ENCODE measurements at places on chromosomes 1 and 21.

- DNase-seq, result no peak
These were observed 36.6 kb downstream of the RGL1 start for GRCh38 chr1:183841550-183841949.

GRCh38 chr1:218164111-218164929, 120.8 kb upstream of the RRP15 start:
- DNase-seq, result no peak

- DNase-seq, result no peak
These were observed 12.7 kb downstream of the CFAP298 start for GRCh38 chr21:32599526-32599925.

DNA sequence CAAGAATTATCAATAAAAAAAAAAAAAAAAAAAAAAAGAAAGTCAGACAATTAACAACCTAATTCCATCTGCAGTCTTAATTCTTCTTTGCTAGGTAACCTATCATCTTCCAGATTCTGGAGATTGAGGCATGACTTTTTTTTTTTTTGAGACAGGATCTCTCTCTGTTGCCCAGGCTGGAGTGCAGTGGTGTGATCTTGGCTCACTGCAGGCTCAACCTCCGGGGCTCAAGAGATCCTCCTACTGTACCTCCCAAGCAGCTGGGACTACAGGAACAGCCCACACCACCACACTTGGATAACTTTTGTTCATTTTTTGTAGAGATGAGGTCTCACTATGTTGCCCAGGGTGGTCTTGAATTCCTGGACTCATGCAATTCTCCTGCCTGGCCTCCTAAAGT, 4.6 kb upstream of the RAD54L start:
- no peak for DNase-seq

- DNase-seq, result no peak
These were observed 211.4 kb upstream of the PKN2 start for GRCh38 chr1:88472714-88473113.

DNA sequence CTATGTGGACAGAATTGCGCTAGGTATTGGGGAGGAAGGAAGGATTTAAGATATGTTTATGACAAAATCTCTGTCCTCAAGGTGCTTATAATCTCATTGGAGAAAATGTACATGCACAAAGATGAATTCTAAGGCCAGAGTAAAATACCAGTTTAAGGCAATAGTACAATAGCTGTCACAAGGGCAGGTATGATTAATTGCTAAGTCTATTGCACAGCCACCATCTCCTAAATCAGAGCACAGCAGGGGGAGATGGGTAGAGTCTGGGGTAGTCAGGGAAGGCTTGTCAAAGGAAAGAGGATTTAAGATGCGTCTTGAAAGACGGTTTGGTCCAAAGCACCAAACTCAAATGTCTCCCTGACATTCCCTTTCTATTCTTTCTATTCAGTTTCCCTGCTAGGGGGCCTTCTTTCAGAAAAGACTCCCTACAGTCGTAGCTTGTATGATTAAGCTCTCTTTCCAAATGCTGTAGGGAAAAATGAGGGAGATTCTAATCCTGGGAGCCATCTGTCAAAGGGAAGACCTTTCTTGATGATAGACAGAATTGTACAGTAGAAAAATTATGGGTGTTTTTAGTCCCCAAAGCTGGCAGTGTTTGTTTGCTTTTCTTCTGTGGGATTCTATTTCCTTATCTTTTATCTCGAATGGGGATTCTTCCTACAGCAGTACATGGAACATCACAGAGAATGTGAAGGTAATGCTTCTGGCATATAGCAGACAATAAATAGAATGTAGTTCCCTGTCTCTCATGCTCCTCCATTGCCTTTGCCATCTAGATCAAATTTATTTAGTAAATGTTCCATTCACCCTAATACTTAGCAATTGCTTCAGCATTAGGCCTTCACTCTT, 107.6 kb upstream of the NFIA start:
- DNase-seq, result no peak

DNA sequence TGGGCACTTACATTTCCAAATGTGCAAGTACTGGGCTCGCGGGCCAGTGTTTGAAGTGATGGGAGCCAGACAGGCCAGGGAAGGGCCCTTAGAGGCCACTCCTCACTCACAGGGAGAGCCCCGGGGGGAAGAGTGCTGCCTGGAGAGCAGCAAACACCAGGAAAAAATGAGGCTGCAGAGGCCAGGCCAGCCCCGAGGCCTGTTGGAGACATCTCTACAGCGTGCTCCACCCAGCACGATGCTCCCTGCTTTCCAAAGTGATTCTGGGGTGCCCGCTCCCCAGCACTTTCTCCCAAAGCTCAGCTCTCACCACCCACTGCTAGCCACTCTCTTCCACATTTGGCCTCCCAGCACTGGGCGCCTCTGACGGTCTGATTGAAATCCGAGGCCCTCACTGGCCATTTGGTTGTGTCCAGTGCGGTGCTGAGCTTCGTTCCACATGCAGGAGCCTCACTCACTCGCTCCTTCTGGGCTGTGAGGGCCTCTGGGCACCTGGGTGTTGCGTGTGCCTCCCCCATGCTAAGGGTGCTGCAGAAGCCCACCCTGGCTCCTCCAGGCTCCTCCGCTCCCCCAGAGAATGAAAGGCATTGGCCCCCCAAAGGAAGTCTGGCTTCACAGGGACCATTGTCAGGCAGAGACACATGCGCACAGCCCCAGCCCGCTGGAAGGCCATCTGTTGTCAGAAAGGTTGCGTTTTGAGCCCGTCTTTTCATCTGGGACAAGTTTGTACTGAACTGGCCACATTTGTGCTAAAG, 385.4 kb upstream of the VAMP3 start:
- no peak for DNase-seq

DNA sequence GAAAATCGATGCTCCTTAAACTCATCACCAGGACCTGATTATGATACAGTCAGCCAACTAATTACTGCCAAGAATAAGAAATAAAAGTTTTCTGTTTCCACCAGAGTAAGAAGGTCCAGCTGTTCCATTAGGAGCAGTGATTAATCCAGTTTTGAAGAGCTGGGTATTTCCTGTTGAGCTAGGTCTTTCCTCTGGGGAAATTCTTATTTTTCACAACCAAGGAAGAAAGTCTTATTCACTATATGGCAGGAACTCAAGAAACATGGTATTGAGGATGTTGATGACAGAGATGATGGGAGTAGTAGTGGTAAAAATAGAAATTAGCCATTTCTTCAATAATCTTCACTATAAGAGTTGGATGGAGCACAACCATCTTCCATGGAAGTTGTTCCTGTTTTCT, 374.6 kb upstream of the RUNX1 start:
- DNase-seq, result no peak

DNA sequence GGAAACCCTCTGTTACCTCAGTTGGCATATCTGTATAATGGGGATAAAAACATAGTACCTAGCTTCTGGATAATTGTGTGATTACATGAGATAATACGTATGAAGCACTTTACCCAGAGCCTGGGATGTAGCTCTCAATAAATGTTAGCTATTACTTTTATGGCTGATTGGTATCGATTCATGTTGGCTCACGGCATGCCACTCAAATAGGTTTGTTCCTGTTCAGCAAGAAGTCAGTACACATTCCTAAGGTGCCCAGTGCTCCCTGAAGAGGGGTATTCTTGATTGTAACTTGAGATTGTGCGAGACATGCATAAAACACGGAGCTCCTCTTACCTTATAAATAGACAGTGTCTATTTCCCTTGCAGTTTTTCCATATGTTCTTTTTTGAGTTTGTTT, 78.5 kb upstream of the GALNT2 start:
- no peak for DNase-seq

DNA sequence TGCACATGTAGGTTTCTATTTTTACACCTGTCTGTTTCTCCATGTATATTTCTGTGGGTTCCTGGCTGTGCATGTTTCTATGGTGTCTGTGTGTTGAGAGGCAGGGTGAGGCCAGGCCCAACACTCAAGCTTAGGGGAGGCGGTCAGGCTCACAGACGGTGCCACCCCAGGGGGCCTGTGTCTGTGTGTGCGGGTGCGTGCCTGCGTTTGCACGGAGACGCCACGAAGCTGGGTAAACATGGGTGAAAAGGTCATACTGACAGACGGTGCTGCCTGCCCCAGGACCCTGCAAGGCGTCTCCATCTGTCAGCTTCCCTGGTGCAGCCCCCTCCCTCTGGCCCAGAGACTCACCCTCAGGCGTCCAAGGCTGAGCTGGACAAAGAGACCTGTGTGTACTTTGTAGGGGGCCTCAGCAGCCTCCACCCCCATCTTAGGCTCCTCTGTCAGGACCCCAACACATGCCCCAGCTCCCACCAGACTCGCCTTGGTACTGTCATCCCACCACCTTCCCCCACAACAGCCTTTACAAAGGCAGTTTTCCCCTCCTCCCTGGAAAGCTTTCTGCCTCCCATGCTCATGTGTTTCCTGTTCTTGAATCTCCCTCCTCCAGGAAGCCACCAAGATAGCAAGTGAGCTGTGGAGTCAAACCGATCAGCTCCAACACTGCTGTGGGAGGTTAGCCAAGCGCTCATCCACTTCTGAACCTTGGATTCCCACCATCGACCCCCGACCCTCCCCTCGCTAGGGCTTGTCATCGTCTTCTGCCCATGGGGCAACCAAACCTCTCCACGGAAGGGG, 34.1 kb downstream of the PTPRF start:
- no peak for DNase-seq

- DNase-seq, result no peak
These were observed 514.4 kb upstream of the B3GALT2 start for GRCh38 chr1:193700710-193701355.

Data from natural killer cell treated with Interleukin-12 subunit alpha and Interleukin-12 subunit beta and Interleukin-15 and Interleukin-18, amount 100 ng/mL, for 72 hours (primary cell).